ENCODE measurements at places on chromosomes 3 and 15.

DNA sequence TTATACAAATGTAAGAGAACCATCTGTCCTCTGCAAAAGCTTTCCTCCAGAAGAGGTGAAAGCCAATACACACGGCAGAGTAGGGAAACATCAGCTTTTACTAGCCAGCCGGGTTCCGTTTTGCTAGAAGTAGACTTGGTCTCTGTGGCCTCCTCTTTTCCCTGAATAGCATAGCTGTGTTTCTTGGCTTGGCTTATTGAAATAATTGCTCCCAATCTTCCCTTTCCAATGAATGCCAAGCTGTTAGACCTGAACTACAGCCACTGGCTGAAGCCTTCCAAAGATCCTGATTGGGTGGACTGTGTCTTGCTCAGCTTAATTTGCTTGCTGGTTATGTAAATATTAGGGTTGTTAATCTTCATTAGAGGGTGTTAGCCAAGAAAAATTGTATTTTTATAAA lies 157.8 kb upstream of the ROPN1 start:
- DNase-seq: no peak

DNA sequence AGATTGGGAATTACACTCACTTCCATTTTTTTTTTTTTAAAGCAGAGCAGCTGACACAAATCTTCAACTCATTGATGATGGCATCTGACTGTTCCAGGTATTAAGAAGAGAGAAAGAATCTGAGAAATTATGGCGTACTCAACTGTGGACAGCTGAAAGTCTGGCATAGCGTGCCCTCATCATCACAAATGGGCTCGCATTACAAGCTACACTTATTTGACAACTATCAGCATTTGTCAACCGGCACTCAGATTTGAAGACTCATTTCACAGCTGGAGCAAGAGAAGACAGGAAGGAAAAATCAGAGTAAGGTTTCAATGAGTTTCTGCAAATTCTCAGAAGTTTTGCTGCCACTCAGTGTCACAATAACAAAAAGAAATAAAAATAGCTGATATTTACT lies 235.9 kb downstream of the ATP8B4 start:
- DNase-seq: no peak

- no peak for DNase-seq
Observed at GRCh38 chr15:40925863-40926658, 3.1 kb upstream of the DLL4 start.

DNA sequence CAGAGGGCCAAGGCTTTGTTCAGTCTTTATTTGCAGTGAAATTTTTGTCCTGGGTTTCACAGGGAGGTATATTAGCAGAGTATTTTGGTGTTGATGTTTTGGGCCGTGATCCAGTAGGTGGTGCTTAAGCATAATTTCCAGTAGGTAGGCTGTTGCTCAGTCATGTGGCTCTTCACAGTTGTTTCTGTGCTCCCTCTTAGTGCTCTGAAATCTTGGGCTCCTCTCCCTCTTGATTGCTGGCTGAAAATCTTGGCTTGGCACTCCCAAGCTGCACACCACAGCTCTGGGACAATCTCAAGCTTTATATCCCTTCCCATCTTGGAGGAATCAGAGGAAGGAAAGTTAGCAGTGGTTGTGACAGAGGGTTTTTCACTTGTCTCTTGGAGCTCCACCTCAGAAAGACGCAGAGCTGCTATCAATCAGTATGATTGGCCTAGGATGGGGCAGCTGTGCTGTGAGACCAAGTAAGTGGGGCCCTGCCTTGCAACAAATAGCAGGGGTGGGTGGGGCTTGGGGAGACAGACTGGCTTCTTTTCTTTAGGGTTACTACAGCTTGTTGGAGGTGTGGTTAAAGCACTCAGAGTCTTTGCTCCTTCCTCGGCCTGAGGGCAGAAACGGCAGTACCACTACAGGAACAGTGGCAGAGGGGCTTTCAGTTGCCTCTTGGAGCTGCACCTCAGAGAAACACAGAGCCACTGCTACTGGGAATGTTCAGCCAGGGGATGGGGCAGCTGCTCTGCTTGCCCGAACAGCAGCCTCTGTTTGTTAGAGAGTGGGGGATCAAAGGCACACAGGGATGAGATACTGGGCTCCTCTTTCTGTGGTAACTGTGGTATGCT lies 627.0 kb downstream of the SI start:
- DNase-seq: no peak

DNA sequence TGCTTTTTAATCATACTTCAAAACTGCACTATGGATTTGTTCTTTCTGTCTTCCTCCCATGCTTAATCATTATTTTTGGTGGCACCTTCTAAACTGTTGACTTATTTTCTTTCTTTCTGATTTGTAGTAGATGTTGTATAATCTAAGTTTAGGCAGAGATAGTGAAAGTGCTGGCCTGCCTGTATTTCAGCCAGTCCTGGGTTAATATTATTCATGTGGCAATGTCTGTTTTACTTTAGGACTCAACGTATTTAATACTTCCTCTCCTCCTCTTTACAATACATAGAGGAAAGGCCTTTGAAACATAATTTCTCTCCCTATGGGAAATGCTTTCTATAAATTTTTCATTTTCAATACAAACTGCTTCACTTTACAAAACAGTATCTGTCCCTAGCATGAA lies 327.7 kb upstream of the TPRG1 start:
- no peak for DNase-seq

GRCh38 chr3:104575634-104576033 lies 791.1 kb upstream of the ALCAM start:
- no peak for DNase-seq

DNA sequence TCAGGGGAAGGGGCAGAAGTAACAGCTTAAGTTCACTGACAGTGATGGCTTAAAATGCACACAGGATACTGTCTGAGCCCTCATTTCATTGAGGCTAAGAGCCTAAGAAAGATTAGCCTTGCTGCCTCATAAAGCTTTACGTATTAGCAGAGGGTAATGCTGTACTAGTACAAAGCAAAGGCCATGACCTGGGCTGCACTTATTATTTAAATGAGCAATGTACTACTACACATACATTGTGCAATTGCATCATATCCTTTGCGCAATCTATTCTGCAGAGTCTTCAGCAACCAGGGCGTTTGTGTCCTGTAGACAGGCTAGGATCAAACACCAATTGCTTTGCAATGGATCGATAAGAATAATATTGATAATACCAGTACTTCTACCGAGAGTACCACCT lies 221.8 kb downstream of the TPRG1 start:
- no peak for DNase-seq

DNA sequence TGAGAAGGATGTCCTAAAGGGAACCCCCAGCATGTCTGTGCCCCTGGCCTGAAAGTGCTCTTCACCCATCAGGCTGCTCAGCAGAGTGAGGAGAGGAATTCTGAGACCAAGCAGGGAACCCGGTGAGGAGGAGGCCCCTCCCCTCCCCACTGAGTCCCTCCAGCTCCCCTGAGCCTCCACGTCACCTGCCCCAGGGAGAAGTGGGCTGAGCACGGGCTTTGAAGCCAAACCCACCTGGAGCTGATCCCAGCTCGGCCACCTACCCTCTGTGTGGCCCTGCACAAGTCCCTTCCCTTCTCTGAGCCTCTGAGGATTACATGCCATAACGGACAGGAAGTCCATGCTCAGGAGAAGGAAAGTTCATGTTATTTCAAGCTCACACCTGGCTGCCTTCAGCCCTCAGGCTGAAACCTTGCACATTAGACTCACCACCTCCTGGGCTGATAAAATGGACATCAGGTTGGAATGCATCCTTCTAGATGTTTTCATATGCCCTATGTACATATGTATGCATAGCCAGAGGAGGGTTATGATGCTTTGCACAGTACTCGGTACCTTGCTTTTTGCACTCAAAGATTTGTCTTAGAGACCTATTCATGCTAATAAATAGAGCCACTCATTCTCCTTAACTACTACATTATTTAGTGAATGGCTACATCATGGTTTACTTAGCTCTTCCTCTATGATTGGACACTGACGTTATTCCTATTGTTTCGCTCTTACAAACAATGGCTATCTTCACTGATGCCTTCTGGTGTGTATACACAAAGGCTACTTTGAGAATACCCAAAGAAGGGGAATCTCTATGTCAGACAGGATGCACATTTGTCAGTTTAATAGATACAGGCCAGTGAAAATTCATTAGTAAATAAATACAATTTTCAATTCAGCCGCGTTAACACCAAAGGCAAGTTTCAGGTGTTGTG lies 31.6 kb upstream of the GATA2 start:
- DNase-seq: no peak

- no peak for DNase-seq
Observed at GRCh38 chr15:83871808-83872559, 218.1 kb downstream of the ADAMTSL3 start.

DNA sequence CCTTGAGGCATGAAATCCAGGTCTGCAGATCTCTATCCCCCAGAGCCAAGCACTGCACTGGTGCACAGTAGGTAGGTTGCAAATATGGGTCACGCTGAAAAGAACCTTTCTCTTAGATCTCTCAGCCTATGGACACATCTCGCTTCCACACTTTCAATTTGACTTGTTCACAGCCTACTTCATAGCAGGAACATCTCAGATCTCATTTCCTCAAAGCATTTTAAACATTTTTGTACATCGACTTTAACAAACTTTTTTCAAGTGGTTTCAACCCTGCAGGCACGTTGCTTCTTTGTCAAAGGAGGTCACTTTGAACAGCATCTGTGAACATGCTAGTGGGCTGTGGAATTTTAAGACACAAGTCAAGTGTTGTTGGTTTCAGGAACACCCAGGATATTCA lies 76.0 kb downstream of the SLC12A8 start:
- no peak for DNase-seq
